ENCODE measurements at places on chromosomes 6 and 20.

- DNase-seq: peak; percentile 79
Observed at GRCh38 chr6:45741437-45742171, 274.1 kb downstream of the CLIC5 start.

DNA sequence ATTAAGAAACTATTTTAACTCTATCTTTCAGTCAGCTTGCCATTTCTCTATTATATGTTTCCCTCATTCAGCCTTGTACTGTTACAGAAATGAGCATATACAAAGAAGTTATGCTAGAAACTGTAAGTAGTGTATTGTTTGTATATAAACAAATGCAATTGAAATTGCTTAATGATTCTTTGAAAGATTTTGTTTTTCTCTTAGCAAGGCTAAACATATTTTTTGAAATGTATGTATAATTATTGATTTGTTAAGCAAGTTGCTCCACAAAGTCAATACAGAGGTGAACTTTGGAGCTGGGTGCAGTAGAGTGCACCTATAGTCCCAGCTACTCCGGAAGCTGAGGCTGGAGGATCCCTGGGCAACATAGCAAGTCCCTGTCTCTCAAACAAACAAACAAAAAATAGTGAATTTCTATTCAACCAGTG lies 253.6 kb downstream of the RNGTT start:
- DNase-seq: no peak

GRCh38 chr20:46967646-46968045 lies 73.0 kb downstream of the EYA2 start:
- no peak for DNase-seq

DNA sequence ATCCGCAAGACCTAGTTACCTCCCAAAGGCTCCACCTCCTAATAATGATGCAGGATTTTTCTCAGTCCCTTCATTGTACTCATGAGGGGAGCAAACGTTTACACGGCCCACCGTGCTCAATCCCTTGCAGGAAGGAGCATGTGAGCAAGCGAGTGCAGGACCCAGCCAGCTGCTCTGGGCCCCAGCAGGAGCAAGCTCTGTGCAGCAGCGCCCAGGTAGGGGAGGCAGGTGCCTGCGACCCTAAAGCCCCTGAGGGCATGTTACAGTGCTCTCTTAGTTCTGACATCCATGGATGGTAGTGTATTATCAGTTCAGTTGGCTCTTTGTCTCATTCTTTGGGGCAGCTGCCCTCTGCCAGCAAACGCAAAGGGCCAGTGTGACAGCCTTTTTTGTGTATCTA lies 143.4 kb downstream of the TBXT start:
- no peak for DNase-seq

DNA sequence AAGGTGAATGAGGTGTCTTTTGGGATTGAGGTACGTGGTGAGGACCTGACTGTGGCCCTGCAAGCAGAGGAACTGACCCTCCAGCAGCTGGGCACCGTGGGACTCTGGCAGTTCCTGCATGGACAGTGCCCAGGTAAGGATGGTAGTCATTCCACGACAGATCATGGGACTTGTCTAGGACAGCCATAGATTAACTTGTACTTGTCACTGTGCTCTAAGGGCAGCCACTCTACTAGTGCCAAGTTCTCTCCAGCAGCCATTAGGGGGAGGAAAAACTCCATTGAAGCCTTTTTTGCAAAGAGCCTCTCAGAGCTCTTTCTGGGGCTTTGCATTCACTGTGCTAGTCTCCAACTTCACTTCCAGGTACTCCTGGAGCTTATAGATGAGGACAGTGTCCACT lies 20.4 kb downstream of the TAF11 start:
- no peak for DNase-seq

DNA sequence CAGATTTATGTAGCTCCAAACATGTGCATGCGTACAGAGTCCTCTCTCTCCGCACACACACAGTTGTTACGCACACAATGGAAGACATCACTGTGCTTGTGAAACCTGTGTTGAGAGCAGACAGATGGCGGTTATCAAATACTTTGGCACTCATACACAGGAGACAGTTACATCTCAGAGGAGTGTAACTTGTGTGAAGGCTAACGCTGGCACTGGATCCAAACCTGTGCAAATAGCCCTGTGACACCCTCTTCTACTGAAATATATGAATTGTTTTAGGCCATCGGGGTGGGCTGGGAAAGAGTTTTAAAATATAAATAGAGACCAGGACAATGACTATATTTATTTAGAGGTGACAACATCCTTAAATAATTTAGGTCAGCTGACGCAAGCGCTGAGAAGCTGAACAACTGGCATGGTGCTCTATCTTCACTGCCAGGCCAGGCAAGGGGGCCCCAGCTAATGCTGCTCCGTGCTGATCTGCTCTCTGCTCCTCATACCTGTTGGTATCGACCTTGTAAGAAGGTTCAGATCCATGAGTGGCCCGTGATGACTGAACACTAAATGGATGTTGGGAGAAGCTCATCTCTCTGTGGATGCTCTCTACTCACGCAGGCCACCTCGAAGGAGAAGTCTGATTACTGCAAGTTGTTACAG lies 69.4 kb downstream of the FOXC1 start:
- no peak for DNase-seq

DNA sequence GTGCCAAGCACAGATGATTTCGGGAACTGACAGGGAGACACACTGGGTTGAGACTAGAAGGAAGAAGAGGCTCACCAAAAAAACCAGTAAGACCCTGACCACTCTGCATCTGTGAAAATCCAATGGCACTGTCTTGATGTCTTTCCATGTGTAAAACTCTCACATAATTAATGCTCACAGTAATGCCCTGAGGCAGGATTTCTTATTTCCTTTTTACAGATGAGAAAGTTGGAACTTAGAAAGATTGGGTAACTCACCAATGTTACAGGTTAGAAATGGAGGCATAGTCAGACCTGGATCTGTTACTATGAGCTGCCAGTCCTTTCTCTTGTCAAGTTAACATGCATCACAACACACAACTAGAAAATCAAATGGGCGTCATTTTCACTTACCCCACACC lies 151.0 kb upstream of the MCHR2 start:
- no peak for DNase-seq

DNA sequence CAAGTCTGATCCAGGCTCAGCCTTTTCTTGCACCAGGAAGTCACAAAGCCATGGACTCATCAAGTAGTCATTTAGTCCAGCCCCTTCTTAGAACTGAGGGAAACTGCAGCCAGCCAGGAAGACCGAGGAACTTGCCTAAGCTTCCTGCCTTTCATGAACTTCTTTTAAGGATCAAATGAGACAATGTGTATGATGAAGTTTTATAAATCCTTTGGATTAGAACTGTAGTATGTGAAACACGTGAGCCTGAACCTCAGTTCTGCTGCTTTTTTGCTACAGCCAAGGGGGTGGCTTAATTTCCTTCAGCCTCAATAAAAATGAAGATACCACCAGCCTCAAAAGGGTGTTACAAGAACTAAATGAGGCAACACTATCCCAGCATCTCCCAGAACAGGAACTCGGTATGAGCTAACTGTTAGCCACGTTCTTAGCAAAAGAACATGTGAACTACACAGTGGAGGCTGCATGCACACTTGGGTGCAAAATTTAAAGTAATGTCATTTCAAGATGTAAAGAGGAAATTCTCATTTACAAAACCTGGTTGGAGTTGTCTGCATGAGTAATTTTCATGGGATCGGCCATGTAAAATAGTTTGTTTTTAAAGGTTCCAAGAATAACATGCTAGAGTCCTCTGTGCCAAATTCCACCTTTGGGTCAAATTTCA lies 76.0 kb upstream of the TBC1D7 start:
- DNase-seq: no peak

GRCh38 chr6:113403966-113404595 lies 453.1 kb upstream of the MARCKS start:
- DNase-seq: no peak

- DNase-seq: no peak
Observed at GRCh38 chr6:139146317-139146726, 11.4 kb downstream of the HECA start.

- peak; percentile 84 for DNase-seq
Observed at GRCh38 chr6:5190507-5190906, 70.2 kb downstream of the LYRM4 start.

DNA sequence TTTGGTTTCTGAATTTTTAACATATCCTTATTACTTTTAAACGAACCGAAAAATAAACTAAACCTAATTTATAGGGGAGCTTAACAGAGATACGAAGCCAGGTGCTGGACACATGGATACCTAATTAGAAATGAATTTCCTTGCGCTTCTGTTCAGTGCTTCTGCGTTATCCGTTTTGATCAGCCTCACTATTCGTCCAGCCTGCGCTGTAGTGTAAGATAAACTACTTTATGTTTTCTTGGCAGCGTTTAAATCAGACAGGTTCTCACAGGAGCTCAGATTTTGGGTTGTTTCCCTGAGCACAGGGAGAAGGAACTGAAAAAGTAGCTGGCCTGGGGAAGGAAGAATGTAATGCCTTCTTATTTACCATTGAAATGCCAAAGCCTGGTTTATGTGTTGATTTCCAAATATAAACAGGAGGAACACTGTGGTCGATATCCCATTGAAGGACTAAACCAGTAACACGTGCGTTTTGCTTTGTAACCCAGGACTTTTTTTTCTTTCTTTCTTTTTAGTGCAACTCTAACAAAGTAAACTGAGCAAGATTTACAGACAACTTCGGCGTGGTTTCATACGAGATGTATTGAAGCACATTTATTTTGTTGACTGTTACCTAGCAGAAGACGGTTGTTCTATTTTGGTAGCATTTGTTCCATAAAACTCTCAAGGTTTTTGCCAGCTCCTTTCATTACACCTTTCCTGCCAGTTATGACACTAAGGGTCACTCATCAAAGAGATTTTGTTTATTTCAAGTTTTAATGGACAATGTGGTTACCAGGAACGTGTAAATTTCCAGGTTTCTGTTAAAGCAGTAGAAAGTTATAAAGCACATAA lies 214.8 kb upstream of the HEY2 start:
- no peak for DNase-seq

- DNase-seq: no peak
Observed at GRCh38 chr6:30800871-30801270, 56.5 kb upstream of the IER3 start.

DNA sequence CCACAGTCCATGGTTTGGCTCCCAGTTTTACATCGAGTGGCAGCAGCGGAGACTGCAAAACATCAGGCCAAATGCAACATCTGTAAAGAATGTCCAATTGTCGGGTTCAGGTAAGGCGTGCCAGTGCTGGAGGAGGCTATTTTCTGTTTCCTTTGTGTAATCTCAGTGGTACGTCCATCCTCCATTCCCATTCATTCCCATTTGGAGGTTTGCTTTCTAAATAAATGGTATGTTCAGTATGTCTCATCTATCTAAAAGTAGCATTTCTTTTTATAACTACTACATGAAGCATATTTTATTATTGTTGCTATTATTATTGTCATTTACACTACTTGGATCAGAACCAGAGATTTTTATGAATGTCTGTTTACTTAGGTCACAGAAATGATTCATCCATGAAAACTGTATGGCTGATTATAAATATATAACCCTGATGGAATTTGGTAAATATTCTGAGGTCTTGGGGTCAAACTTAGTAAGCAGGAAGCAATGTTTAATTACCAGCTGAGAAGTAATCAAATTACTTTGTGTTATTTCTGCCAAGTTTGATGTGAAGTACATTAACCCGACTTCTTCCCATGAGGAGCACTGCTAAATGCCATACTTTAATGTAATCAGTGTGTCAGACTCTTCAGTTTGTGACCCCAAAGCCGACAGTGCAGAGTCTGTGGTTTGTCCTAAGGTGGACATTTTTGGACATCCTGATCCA lies 512.9 kb downstream of the UTRN start:
- peak; percentile 54 for DNase-seq

GRCh38 chr6:154830771-154831170 lies 97.6 kb downstream of the SCAF8 start:
- no peak for DNase-seq

DNA sequence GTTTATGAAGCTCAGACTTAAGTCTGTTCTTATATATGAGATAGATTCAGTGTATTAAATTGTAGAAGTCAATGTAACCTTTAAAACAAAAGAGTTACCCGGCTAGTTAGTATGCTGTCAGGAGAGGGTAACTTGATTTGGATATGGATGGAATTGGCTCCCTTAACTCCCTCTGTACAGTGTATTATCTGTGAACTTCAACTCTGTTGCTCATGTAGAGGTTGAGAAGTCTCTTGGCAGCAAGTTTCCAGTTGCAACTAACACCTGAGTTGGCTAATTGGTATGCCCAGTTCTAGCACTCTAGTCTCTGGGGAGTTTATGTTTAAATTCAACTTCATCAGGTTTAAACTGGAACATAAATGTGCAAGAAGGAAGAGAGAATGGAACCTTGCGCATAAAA lies 111.0 kb downstream of the NCOA3 start:
- DNase-seq: no peak

DNA sequence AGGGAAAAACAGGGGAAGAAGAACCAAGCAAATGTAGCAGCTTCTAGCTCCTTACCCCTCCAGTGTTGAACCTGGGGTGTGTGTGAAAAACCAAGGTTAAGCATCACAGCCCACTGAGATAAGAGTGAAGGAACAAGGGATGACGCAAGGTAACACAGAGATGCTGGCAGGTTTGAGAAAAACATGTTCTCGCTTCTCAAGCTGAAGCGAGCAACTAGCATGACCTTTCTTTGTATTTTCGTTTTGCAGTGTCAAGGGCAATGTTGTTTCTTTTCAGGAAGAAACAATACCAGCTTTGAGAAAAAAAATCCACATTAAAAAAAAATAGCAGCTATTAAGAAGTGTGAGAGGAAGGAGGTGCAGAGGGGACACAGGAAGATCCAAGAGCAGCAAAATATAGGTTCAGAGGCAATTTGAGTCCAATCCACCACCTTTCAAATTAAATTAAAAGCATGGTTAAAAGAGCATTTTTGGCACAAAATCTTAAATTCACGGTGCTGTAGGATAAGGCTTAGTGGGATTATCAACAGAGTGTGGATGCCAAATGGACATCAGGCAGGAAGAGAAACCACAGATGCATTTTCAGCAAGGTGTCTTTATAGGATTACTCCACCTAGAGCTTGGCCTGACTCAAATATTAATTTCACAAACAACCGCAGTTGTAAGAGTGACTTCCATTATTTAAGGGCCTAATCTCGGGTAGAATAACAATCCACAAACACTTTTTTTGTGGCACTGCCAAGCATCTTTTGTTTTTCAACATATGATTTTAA lies 70.9 kb downstream of the SYNE1 start:
- DNase-seq: no peak

GRCh38 chr6:140669321-140669720 lies 1294.9 kb upstream of the CITED2 start:
- peak; percentile 55 for DNase-seq

GRCh38 chr6:47736083-47736700 lies 37.8 kb downstream of the ADGRF4 start:
- no peak for DNase-seq

GRCh38 chr6:25223490-25223991 lies 55.6 kb upstream of the CARMIL1 start:
- DNase-seq: no peak

Data from fibroblast of skin of left biceps (primary cell).